Stimulated activated CD4-positive, alpha-beta T cell treated with anti-CD3 and anti-CD28 coated beads, Interleukin-1b, Interleukin-23, amount 100 ng/mL, for 24 hours (primary cell): ENCODE measurements at places on chromosomes 16 and 17.

- no peak for DNase-seq
Observed at GRCh38 chr17:8366231-8366630, 10.3 kb downstream of the KRABD2 start.

DNA sequence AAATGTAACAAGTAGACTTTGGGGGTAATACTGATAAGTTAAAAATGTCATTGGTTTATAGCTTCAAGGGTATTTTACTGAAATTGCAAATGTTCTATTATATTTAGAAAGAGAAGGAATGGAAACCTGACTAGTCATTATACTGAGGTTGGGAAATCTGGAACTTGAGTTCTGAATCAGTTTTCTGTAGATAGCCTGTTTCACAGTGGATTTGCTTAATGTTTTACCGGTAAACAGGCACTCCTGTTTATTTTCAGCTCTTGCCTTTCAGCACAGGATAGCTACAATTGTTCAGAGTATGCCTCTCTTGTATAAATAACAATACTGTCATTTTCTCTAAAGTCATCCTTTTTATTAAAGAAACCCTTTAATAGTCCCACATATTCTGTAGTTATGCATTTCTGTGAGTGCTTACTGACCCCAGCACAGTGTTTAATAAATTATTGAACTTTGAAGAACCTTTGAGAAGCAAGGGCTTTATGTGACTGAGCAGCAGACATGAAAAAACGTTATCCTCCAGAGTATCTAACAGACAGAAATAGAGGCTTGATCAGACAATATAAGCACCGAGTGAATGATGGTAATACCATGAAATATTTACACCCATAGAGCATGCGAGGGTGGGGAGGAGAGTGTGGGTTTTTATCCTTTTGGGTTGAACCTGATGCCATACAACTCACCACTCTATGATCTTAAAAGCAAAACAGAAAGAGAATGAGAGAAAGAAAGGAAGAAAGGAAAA lies 58.2 kb downstream of the FTO start:
- DNase-seq, result no peak

DNA sequence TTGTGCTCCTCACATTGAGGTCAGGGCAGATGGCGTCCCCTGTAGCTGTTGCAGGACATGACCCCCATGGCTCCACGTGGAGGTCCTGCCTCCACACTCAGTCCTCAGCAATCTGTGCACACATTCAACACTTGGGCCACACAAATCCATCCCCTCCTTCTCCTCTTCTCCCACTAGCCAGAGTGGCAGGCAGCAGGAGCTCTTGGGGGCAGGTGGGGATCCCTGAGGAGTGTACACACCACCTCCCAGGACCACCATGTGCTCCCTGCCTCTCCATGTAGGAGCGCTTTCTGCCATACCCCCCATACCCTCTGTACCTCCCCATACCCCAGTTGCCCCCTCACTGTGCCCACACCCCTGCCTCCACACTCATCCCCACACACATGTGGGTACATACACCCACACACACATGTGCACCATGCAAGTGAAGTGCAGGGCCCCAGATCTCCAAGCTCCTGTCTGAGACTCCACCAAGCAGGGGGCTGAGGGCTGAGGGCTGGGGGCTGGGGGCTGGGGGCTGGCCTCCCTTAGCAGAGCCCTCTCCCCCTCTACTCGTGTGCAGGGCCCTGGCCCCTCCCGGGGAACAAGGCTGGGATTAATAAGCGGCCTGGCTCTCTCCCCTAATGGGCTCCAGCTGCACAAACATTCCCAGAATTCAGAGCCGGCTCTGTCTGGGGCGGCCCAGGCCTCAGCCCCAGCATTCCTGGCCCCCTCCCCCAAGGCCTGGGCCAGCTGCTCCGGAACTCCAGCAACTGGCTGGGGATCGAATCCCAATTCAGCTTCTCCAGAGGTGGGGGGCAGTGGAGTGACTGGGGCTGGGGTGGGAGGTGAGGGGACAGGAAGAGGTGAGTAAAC lies 48.2 kb upstream of the MEIOC start:
- no peak for DNase-seq

DNA sequence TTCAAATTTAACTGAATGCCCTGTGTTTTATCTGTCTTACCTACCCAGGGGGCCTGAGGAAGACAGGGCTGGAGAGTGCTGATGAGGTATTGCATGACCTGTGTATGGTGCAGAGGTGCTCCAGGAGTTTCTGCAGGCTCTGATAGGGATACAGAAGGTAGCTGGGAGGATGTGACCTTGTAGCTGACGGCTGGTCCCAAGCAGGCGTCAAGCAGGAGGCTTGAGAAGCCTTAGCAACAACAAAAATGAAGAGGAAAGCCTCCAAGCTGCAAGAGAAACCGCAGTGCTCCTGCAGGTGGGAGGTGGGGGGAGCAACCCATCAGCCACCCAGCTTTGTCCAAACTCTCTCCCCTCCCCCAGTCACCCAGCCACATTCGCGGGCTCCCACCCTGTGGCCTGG lies 40.4 kb downstream of the LAT start:
- DNase-seq, result no peak

- no peak for DNase-seq
Observed at GRCh38 chr16:85861095-85861825, 37.7 kb upstream of the IRF8 start.

GRCh38 chr16:53166099-53166498 lies 111.3 kb downstream of the CHD9 start:
- no peak for DNase-seq
